Bronchial smooth muscle cell (primary cell): ENCODE measurements at places on chromosomes 5 and 9. TPM values are rescaled to one million over a fixed set of nuclear protein-coding genes. Genes with fewer than 3 reads are reported as not detected.

The POLR1E gene
- total RNA-seq: 29.0 and 34.3 TPM in 2 replicates

The CARTPT gene
- not detected in 2 replicates for total RNA-seq

The SYK gene
- under 0.01 TPM in 1 of 2 replicates, not detected in the other for total RNA-seq

The ZDHHC11B gene
- 0.32 and 0.43 TPM in 2 replicates for total RNA-seq

The ACER2 gene
- total RNA-seq: 1.6 and 1.9 TPM in 2 replicates

The FGF1 gene
- 0.34 and 0.47 TPM in 2 replicates for total RNA-seq

The ARHGEF39 gene
- under 0.01 and 0.32 TPM in 2 replicates for total RNA-seq

The OR1L6 gene
- not detected in 2 replicates for total RNA-seq

The MCTP1 gene
- total RNA-seq: 0.69 and 4.4 TPM in 2 replicates
